ENCODE measurements at places on chromosomes 12 and 14.

DNA sequence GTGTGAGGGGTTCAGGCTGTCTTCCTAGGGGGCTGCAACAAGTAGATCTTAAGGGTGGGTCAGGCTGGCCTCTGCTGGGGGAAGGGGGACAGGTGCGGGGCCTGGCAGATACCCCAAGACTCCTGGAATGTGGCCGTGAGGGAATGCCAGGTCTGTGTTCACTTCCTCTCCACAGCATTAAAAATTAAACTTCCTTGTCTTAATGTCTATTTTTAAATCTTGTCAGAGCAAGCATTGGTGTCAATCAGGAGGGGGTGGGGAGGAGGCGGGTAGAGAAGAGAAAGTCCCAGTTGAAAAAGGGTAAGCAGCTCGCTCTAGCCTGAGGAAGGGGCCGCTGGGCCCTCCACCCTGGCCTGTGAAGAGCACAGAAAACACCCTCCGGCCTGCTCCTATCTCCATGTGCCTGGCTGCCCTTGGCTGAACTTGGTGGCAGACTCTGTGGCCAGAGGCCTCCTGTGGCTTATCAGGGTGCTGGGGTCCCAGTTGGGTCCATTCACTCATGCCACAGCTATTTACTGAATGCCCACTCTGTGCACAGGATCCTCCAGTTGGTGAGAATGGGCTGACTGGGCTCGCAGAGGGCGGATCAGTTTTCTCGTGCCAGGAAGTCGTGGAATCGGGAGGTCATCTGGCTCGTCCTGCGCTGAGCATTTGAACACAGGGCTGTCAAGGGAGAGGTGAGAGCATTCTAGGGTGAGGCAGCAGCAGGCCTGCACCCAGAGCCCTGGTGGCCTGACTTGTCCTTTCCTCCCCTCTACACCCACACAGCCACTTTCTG lies 128.8 kb downstream of the TSPAN9 start:
- no peak for DNase-seq

DNA sequence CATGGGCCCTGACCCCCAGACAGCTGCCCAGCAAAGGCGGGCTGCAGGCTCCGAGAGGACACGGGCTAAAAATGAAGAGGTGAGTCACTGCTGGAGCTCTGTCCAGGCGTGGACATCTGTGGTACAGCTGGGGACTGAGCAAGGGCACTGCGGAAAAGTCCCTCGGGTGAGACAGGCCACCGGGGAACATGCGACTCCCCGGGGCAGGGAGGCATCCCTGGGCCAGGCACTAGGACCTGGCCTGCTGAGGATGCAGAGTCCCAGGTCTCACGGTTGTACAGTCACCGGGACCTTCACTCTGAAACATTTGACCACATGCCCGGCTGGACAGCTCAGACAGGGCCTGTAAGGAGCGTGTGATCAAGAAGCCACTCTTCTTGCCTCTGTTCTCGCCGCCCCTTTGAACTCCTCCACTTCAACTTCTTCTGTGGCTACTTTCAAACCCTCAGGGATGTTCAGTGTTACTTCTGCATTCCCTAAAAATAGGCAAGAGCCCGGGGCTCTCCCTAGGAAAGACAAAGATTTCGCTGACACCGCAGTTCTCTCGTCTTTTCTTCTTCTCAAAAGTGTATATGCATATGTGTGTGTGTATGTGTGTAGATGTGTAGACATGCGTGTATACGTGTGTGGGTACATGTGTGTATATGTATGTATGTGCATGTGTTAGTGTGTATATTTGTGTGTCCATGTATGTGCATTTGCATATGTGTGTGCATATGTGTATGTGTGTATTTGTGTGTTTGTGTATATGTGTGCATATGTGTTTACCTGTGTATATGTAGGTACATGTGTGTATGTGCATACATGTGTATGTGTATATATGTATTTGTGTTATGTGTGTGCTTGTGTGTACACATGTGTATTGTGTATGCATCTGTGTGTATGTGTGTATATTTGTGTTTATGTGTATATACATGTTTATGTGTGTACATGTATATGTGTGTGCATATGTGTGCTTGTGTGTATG lies 5.0 kb upstream of the RFLNA start:
- no peak for DNase-seq

DNA sequence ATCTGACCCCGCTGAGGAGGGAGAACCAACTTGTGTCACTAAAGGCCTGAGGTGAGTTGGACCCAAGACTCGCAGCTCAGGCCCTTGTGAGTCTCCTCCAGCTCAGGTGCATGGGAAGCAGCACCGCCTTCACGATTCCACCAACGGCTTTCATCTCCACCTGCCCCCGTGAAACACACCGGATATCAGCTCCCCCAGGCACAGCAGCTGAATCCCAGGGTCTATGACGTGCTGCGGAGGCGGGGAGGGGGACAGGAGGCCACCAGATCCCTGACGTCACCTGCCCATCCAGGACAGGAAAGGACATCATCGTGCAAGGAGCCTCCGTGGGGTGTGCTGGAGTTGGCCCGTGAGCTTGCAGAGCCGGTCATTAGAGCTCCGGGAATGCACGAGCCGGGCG lies 18.5 kb upstream of the SFSWAP start:
- no peak for DNase-seq

DNA sequence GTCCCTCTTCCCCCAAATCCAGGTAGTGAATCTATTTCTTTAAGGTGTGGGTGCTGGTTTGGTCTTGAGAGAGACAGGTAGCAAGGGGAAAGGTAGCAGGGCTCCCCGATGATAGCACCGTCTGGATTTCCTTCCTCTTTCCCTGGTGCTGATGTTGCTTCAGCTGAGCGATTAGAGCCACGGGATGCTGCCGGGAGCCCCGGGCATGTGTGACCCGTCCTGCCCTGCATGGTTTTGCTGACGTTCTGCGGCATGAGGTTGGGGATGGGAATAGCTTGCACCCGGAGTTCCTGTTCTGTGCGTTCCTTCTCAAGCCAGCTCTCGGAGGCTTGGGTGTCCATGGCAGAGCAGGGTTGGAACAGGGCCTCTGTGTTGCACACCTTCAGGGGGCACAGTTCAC lies 107.3 kb downstream of the TSPAN9 start:
- DNase-seq = no peak

DNA sequence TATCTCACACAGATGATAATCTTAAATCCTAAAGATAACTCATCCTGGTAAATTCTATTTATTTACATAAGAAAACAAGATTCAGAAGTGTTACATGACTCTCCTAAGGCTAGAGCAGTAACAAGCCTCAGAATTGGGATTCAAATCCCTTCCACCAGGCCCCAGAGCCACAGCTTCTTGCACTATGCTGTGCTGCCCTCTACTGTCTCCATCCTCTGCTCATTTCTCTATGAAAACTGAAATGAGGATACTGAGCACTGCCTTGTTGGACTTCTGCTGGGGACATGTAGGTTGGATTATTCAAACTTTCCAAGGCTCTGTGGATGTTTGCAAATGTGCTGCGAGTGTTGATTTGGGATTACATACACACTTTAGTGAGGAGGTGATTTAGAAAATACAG lies 23.5 kb upstream of the C12orf50 start:
- DNase-seq = no peak

DNA sequence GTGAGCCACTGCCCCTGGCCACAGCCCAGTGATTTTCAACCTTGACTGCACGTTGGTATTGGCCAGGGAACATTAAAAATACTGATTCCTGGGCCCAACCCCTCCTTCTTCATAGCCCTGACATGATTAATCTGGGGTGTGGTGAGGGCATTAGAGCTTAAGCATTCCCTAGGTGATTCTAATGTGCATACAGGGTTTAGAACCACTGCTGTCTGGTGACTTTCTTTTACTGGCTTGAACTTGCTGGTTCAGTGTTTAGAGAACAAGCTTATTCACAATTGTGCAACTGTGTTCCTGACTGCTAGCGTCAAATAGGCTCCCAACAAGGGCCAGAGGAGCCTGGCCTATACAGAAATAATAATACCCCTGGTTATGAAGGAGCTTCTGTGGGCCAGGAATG lies 488.8 kb upstream of the CCDC196 start:
- DNase-seq = no peak

- DNase-seq = no peak
Measured at GRCh38 chr12:24911271-24911791, 37.6 kb downstream of the BCAT1 start.

- DNase-seq = no peak
Measured at GRCh38 chr12:62361048-62361447, 100.8 kb downstream of the USP15 start.

DNA sequence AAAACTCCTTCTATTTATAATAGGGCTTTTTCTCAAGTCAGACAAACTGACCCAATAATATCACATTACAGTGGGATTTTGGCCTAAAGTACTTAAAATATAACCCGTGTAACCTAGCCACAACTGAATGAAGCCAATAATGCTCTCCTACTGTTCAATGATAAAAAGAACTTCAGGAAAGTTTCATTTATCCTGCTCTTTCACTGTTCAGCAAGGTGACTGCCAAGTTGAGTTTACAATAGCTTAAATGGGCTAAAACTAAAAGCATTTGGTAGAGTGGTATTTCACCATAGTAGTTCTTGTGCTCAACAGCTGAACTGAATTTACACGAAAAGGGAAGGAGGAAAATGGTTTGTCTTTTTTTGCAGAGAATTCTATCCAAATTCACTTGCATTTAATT lies 49.8 kb downstream of the CNTN1 start:
- DNase-seq = no peak

- no peak for DNase-seq
Measured at GRCh38 chr14:55180006-55180405, 11.4 kb downstream of the DLGAP5 start.

GRCh38 chr12:32688786-32689185 lies 9.7 kb downstream of the DNM1L start:
- no peak for DNase-seq

- DNase-seq = no peak
Measured at GRCh38 chr12:104956870-104957718, 996 bp downstream of the SLC41A2 start.

DNA sequence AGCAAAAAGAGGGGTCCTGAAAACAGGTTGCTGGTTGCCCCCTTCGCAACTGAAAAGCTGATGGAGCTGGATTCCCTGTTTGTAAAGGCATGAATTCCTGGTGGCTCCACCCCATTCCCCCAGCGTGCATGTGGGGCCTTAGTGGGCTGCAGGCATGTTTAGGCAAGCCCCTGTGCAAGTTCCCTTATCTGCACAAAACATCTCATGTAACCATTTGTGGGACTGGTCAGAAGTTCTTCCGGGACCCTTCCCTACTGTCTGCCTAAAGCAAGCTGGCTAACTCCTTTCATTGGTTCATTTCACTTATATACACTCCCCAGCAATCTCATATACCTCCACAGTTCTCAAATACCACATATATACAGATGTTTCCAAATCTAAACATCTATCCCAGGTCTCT lies 24.0 kb upstream of the HIGD1C start:
- DNase-seq = no peak

- no peak for DNase-seq
Measured at GRCh38 chr12:3032770-3033538, 44.2 kb upstream of the TSPAN9 start.

DNA sequence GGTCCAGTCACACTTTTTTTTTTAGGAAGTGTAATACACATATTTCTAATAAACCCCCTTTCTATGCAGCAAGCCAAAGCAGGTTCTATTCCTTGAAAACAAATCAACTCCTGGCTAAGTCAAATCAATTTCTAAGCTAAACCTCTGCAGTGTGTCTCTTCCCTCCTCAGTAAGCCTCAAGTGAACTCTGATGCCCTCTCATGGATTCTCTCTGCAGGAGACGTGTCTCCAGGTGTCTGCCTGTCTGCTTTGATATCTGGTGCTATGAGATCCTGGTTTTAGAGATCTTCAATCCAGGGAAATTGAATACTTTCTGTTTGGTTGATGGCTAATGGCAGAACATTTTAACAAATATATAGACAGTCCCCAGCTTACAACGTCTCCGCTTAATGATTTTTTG lies 791.7 kb downstream of the AACS start:
- DNase-seq = no peak

DNA sequence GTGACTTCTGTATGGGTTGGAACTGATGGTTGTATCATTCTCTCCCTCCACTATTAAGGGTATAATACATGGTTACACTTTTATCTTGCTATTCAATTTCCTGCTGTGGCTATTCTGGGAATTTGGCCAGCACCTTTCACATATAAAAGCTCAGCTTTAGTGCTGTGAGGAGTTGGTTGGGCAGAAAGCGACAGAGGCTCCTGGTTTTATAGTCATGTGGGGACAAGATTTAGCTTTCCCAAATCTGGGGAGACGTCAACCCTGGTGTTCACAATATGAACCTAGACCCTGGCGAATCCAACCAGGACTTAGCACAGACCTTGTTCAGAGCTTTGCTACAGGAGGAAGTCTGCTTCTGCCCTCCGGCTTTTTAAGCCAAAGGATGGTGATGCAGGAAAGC lies 36.5 kb downstream of the FOS start:
- DNase-seq = no peak

- no peak for DNase-seq
Measured at GRCh38 chr14:34930591-34931091, 52.2 kb upstream of the SRP54 start.

DNA sequence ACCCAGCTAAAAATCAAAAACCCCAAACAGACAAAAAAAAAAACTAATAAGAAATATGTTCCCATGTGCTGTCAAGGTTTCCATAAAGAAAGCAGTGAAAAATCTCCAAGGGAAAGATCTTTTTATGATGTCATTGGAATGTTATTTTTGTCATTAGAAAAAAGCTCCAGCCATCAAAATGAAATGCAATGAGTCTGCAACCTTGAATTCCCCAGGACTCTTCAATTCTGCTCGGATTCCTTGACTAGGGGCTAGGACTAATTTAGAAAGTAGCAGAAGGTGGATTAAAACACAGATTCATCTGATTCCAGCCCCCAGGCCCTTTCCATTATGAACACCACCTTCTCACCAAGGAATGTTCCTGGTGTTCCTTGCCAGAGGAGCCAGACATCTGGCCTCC lies 6.0 kb upstream of the PCNX1 start:
- DNase-seq = no peak

- no peak for DNase-seq
Measured at GRCh38 chr14:20424851-20425250, 11.1 kb downstream of the KLHL33 start.

DNA sequence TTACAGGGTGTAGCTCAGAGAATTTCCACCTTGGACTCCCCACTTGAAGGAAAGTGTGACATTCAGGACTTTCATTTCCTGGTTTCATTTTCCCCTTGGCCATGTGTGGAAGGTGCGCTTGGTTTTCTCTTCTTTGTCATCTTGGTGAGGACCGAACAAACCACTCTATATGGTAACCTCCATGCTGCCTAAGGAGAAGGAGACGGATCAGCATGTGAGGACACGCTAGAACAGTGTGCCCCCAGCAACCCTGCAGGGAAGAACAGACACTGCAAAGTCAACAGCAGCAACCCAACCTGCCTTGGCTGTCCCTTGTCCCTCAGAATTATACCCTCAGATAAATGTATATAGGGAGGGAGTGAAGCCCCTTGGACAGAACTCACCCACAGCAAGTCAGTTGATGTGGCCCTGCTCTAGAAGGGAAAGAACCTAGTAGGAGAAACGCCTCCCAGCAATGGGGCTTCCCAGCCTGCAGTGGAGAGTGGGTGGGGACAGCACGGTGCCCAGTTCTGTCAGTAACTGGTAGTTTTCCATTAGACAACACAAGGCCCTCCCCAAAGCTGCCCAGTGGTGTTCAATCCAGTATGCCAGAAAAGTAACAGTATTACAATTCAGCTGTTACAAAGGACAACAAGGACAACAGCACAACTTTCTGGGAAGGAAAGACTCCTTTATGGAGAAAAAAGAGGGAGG lies 18.9 kb upstream of the COCH start:
- DNase-seq = no peak

- DNase-seq = no peak
Measured at GRCh38 chr14:55707365-55707804, 127.4 kb downstream of the KTN1 start.

- no peak for DNase-seq
Measured at GRCh38 chr14:89648510-89648909, 231.5 kb upstream of the FOXN3 start.

GRCh38 chr14:100988956-100989355 lies 85.4 kb upstream of the RTL1 start:
- DNase-seq = no peak
